Activated CD4-positive, alpha-beta memory T cell treated with anti-CD3 and anti-CD28 coated beads for 36 hours (primary cell): ENCODE measurements at places on chromosomes 7 and 10. TPM values are rescaled to one million over a fixed set of nuclear protein-coding genes. Genes with fewer than 3 reads are reported as not detected.

DNA sequence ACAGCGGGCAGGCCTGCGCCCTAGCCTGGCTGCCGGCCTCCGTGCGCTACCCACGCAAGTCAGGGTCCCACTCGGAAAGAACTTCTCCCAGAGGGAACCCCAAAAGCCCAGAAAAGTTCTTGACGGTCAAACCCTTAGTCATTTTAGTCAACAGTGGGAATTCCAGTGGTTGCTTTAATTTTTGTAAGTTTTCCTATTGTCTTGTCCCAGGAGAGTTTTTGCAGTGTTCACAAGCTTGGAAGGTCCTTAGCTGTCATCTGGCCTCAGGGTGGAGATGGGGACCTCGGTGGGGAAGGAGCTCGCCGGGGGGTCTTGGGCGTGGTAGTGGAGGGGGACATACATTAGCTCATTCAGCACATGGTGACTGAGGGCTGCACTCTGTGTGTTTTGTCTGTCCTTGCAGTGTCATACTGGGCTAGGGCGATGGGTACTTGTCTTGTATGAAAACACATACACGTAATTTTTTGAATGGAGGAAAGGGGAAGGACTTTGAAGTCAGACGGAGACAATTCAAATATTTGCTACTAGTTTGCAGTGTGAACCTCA lies 736 bp downstream of the MINDY4 start:
- H3K27ac ChIP-seq, result peak overlapping the region; percentile 57
- peaks cover 3% of the 10 kb centered on the region for H3K4me1 ChIP-seq
- H3K36me3 ChIP-seq, result no peaks in the 10 kb centered on the region
- H3K4me3 ChIP-seq, result peak overlapping the region; percentile 81
- no peaks in the 10 kb centered on the region for H3K27me3 ChIP-seq
- peak; percentile 36 for DNase-seq

DNA sequence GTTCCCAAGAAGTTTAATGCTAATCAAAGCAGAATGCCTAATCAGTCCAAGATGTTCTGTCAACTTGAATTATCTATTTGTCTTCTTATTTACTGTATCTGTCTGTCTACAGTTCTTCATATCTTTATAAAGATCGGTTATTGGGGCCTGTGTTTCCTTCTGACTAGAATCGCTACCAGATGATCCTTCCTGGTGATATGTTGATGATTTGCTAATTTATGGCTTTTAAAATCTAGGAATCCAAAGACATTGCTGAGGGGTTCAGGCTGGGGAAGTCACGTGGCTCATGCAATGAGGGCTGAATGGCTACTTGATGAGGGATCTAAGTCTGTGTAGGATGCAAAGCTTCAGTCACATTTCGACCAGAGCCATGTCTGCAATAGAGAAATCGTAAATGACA lies 536.3 kb downstream of the KCNMA1 start:
- H3K27ac ChIP-seq, result no peak overlapping the region
- H3K36me3 ChIP-seq, result no peaks in the 10 kb centered on the region
- H3K4me3 ChIP-seq, result no peak overlapping the region
- H3K27me3 ChIP-seq, result peaks cover 3% of the 10 kb centered on the region

- DNase-seq, result peak; percentile 16
- H3K4me1 ChIP-seq, result peaks cover 13% of the 10 kb centered on the region
- H3K27me3 ChIP-seq, result peaks cover 60% of the 10 kb centered on the region
- no peaks in the 10 kb centered on the region for H3K36me3 ChIP-seq
- H3K27ac ChIP-seq, result no peak overlapping the region
Observed at GRCh38 chr7:128164061-128164954, 76.8 kb upstream of the LEP start.

DNA sequence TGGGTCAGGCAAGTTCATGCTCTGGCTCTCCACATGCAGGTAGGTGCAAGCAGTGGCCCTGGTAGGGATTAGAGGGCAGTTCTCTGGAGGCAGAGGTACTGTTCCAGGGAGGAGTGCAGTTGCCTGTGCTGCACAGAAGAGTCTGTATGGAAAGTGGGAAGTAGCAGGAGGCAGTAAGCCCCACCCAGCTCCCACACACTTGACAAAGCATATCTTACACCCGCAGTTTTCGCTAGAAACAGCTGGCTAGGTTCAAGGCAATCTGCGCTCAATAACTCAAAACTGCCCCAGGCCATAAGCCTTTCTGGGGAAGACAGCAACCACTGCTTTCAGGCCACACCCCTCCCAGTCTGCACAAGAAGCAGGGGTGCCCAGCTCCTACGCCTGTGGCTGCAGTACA lies 33.1 kb upstream of the ARMC3 start:
- H3K4me3 ChIP-seq, result no peak overlapping the region
- no peaks in the 10 kb centered on the region for H3K4me1 ChIP-seq
- no peak for DNase-seq
- H3K27me3 ChIP-seq, result peaks cover 1% of the 10 kb centered on the region
- H3K27ac ChIP-seq, result no peak overlapping the region

DNA sequence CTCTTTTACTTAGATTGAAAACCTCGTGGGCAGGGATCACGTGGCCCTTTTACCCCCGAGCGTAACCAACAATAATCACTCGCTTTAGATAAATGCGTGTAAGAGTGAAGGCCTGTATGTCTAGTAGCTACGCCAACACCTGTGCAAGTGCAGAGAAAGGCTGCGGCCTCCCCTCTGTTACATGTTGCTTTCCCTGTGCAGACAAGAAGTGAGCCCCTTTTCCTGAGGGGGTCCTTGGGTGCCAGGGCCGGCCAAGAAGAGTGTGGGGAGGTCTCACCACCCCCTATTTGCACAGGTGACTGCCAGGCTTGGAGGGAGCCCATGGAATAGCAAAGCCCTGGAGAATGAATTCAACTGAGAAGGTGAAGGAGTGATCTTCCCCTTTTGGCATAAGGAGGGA lies 35.6 kb upstream of the CNPY1 start:
- H3K4me3 ChIP-seq, result no peak overlapping the region
- H3K27me3 ChIP-seq, result peaks cover 20% of the 10 kb centered on the region
- H3K36me3 ChIP-seq, result no peaks in the 10 kb centered on the region
- H3K4me1 ChIP-seq, result peaks cover 11% of the 10 kb centered on the region
- DNase-seq, result no peak

GRCh38 chr10:30827531-30828120 lies 198.1 kb upstream of the LYZL2 start:
- no peaks in the 10 kb centered on the region for H3K4me1 ChIP-seq
- no peaks in the 10 kb centered on the region for H3K27me3 ChIP-seq
- no peak overlapping the region for H3K27ac ChIP-seq
- H3K4me3 ChIP-seq, result no peak overlapping the region

- H3K4me1 ChIP-seq, result peaks cover 16% of the 10 kb centered on the region
- H3K4me3 ChIP-seq, result no peak overlapping the region
- no peak for DNase-seq
- peaks cover 6% of the 10 kb centered on the region for H3K36me3 ChIP-seq
- peaks cover 8% of the 10 kb centered on the region for H3K27me3 ChIP-seq
- H3K27ac ChIP-seq, result no peak overlapping the region
Observed at GRCh38 chr7:50590535-50590934, 25.3 kb upstream of the DDC start.

GRCh38 chr10:52939894-52940293 lies 167.3 kb upstream of the MBL2 start:
- no peak overlapping the region for H3K27ac ChIP-seq
- no peaks in the 10 kb centered on the region for H3K36me3 ChIP-seq
- H3K4me3 ChIP-seq, result no peak overlapping the region
- DNase-seq, result no peak
- H3K4me1 ChIP-seq, result no peaks in the 10 kb centered on the region

GRCh38 chr7:152406491-152406890 lies 29.3 kb downstream of the KMT2C start:
- peaks cover 6% of the 10 kb centered on the region for H3K36me3 ChIP-seq
- no peak overlapping the region for H3K27ac ChIP-seq
- H3K27me3 ChIP-seq, result no peaks in the 10 kb centered on the region

- no peaks in the 10 kb centered on the region for H3K27me3 ChIP-seq
- peaks cover 61% of the 10 kb centered on the region for H3K36me3 ChIP-seq
- DNase-seq, result no peak
- no peak overlapping the region for H3K27ac ChIP-seq
- no peak overlapping the region for H3K4me3 ChIP-seq
- no peaks in the 10 kb centered on the region for H3K4me1 ChIP-seq
Observed at GRCh38 chr10:121765204-121765603, 162.6 kb downstream of the ATE1 start.

The SNCG gene
- not detected for total RNA-seq

The MBL2 gene
- total RNA-seq, result not detected

The PNLIPRP2 gene
- not detected for total RNA-seq

The EFCAB10 gene
- total RNA-seq, result not detected
